ENCODE measurements at places on chromosomes 6 and 20.

DNA sequence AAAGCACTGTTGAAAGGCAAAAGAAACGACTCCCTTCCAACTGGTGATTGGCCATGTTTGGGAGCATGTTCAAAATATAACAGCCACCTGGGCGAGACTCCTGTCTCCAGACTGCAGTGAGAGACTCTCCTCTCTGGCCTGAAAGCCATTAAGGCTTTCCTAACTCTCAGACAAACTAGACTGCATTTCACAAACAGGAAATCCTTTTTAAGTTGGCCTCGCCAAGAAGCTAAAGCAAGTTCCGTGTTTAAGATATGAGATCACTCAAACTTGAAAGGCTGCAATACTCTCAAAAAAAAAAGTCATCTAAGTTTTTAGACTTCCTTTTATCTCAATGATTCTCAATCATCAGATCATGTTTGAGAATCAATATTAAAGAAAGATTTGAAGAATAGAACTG, 117.0 kb downstream of the TFAP2A start:
- no peak for DNase-seq

GRCh38 chr20:26216025-26216424, 519.4 kb upstream of the ZNF337 start:
- no peak for DNase-seq

DNA sequence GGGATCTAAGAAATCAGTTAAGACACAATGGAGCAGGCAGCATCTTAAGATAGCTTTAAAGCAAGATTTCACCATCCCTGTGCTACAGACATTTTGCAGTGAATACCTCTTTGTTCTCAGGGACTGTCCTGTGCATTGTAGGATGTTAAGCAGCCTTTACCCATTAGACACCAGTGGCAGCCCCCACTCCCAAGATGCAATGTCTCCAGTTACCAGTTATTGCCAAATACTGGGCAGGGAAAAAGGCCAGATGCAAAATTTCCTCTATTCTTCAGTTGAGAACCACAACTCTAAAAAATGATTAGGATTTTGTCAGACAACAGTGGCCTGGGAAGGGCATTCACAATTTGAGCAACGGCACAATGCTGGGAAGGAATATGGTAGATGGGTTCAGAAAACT, 6.1 kb downstream of the FBXO5 start:
- DNase-seq, result no peak

GRCh38 chr6:111764238-111765175, 108.7 kb downstream of the FYN start:
- DNase-seq, result no peak

DNA sequence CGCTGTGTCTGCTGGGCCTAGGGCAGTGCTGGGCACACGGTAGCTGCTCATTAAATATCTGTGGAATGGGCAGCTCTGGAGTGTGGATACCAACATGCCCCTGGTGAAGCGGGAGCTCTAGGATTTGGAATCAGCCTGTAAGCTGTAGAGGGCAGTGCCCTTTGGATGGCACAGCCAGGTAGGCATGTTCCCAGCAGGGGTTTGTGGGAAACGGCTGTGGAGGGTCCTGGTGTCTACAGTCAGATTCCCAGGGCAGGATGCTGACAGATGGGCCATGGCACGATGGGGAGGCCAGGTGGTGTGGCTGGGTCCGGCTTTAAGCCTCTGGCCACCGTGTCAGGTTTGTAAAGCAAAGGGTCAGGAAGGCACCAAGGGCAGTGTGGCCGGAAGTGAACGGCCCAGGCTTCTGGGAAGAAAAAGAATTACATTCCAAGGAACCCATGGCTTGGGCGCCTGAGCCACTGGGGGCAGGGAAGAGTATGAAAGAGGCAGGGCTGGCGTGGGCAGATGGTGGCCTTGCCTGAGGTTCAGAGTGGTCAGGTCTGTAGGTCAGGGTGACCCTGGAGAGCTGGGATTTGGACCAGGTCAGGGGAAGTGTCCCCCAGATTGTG, 44.8 kb downstream of the UBE2V1 start:
- no peak for DNase-seq
